ENCODE measurements at places on chromosomes 7 and 10. TPM values are rescaled to one million over a fixed set of nuclear protein-coding genes. Genes with fewer than 3 reads are reported as not detected.

GPR26 gene
- total RNA-seq, result not detected

TAS2R3 gene
- 0.89 TPM for total RNA-seq

VAX1 gene
- not detected for total RNA-seq

SFTPA1 gene
- total RNA-seq, result not detected

RADIL gene
- total RNA-seq, result 1.7 TPM

SP8 gene
- not detected for total RNA-seq

ARHGAP21 gene
- 67.1 TPM for total RNA-seq

NAT16 gene
- not detected for total RNA-seq

TRIM73 gene
- total RNA-seq, result 0.90 TPM

MBLAC1 gene
- 2.1 TPM for total RNA-seq

HSPA14 gene
- total RNA-seq, result 8.3 TPM

AKR1C2 gene
- total RNA-seq, result 22.7 TPM

RARRES2 gene
- 0.51 TPM for total RNA-seq
